ENCODE measurements at places on chromosomes 5 and 9.

DNA sequence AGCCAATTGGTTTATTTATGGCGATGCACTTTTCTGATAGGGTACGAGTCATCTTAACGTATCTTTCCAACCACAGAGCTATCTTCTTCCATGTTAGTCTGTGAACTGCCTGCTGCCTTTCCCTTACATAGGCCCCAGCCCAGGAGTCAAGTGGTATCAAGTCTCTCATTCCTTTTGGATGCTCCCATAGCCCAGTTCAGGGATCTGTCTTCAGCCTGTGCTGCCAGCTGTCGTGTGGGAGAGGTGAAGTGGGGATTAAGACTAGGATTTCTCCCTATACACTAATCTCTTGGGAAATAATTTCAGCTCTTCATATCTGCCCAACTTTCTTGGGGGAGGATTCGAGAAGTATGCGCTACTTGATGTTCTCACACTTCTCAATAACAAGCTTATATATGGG is 475.7 kb downstream of the EBF1 start:
- no peak for DNase-seq

DNA sequence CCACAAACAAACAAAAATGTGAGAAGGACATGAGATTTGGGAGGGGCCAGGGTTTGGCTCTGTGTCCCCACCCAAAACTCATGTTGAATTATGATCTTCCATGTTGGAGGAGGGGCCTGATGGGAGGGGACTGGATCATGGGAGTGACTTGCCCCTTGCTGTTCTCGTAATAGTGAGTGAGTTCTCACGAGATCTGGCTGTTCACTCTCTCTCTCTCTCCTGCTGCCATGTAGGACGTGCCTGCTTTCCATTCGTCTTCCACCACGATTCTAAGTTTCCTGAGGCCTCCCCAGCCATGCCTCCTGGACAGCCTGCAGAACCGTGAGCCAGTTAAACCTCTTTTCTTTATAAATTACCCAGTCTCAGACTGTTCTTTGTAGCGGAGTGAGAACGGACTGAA is 118.7 kb downstream of the RXRA start:
- no peak for DNase-seq

DNA sequence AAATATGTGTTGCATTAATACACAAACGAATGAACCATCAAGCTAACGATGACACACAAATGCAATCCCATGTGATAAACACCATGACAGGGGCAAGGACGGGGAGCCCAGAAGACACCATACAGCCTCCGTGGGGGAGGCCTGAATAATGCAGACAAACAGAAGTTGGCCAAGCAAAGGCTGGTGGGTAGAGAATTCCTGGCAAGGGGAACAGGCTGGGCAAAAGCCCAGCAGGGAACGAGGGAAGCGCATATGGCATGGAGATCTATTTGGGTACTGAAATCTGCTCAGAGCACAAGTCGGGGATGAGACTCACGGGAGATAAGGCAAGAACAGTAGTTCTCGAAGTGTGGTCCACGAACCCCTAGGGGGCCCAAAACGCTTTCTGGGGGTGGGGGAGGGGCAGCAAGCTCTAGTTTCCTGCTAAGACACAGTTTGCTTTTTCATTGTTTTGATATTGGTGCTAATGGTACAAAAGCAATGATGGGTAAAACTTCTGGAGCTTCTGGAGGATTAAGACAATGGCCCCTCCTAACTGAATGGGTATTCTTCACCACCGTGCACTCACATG is 42.9 kb upstream of the FBXW11 start:
- DNase-seq: no peak

- no peak for DNase-seq
These were observed 31.4 kb downstream of the HMGCR start for GRCh38 chr5:75368391-75368790.

- DNase-seq: no peak
These were observed 1078.3 kb downstream of the CDH12 start for GRCh38 chr5:21774801-21775200.

DNA sequence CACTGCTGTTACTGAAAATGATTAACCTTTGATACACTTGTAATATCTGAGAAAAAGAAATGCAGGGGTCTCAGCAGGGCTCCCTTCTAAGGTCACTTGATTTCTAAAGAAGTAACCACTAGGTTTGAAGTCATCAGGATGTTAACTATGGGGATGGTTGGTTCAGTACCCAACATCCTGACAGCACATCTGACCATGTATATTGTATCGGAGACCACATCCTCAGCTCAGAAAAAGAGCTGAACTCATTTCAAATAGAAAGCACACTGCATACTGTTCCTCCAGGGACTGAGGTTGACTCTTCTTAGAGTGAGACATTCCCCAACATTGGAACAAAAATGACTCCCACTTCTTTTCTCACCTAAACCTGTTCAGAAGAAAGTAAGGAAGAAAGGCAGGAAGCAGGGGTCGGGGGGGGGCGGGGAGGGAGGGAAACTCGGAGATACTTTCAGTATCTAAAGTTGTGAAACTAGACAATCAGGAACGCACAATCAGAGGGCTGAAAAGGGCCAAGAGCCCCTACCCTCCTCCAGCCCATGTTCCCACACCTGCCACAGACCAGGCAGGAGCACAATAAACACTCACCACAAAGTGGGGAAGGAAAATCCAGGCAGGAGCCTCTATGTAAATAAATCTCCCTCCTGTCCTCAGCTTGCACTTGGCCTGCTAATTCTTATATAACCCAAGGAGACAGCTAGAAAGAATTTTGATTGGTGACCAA is 730 bp upstream of the GZMA start:
- no peak for DNase-seq

GRCh38 chr5:59149271-59149670 is 566.4 kb downstream of the RAB3C start:
- DNase-seq: no peak

DNA sequence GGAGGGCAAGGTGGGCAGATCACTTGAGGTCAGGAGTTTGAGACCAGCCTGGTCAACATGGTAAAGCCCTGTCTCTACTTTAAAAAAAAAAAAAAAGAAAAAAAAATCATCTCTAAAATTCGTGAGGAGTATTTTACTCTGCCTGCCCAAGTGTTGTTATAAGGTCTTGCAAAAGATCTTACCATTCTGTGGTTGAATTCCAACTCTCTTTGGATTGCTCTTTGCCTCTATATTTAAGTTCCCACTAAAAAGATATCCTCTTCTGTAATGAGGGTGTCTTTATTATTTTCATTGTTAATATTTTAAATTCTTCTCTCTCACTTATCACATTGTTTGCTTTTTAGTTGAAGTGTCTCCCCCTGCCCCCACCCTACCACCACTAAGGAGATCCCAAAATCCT is 33.4 kb downstream of the CREBRF start:
- no peak for DNase-seq

- DNase-seq: no peak
These were observed 12.9 kb downstream of the RALGDS start for GRCh38 chr9:133107961-133108793.

DNA sequence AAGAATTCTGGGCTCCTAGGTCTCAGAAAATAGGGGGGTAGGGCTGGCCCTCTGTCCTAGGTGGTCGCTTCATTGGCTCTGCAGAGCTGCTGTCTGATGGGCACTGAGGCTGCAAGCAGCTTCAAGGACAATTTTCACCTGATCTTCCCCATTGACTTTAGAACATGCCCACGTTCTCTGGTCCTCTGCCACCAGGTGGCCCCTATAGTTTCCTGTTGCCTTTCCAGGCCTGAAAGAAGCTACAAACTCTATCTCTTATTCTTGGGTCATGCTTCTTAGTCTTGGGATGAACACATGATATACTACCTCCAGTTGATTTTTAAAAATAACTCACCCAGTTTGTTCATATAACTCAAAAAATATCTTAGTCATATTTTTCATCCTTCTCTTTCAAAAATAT is 26.3 kb downstream of the SPZ1 start:
- no peak for DNase-seq

- no peak for DNase-seq
These were observed 18.6 kb upstream of the SPATA31D1 start for GRCh38 chr9:81969971-81970370.

GRCh38 chr9:85262333-85262732 is 479.4 kb downstream of the AGTPBP1 start:
- no peak for DNase-seq

- DNase-seq: no peak
These were observed 20.4 kb downstream of the RPS23 start for GRCh38 chr5:82257729-82258128.

- DNase-seq: no peak
These were observed 75.9 kb upstream of the ADAMTSL1 start for GRCh38 chr9:18398038-18398437.

GRCh38 chr9:25964239-25964638 is 286.0 kb upstream of the TUSC1 start:
- DNase-seq: no peak
